Activated CD4-positive, alpha-beta T cell treated with anti-CD3 and anti-CD28 coated beads, Interleukin-2, amount 50 U/mL, for 1 hour (primary cell): ENCODE measurements at places on chromosomes 7 and 10.

DNA sequence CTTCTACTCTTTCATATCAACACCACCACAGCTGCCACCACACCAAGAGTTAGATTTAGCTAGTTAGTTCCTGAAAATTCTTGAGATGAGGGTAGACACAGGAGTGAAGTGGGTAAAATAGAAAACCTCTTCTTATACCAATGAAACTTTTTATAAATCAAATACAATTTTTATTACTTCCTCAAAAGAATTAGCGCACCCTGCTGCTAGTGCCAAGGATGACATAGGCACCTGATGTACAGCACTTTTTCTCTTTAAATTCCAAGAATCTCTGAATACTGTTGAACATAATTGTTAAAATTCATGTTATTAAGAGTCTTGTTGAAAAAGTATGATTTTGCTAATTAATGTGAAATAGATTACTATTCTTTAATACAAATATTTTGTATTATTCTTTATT lies 11.4 kb downstream of the ZWINT start:
- DNase-seq: no peak

DNA sequence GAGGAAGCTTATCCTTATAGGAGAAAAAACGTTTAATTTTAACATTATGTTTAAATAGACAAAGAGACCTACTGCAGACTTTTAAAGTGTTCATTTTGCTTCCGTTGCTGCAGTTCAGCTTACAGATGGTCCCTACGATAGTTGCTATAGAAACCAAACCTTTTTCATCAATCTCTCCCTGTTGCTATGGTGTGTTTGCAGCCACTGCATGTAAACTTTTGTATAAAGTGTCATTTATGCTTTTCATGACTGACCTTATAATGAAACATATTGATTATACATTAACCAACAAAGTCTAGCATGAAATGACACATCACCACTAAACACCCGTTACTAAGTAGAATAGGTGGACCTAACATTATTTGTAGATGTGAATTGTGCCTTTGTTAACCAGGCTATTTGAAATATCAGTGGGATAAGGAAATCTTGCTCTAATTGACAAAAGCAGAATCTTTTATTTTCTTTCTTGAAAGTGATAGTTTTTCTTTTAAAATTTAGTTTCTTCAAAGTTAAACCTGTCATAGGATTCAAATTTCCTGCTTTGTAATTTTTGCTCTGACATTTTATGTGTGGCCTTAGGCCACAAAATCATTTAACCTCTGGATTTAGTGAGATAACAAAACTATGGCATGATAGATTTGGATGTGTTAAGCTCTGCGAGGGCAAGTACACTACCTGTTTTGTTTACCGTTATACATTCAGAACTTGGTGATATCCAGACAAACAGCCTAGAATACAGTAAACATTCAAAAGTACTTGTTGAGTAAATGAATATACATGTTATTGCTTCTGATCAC lies 64.0 kb downstream of the CACNB2 start:
- DNase-seq: no peak

DNA sequence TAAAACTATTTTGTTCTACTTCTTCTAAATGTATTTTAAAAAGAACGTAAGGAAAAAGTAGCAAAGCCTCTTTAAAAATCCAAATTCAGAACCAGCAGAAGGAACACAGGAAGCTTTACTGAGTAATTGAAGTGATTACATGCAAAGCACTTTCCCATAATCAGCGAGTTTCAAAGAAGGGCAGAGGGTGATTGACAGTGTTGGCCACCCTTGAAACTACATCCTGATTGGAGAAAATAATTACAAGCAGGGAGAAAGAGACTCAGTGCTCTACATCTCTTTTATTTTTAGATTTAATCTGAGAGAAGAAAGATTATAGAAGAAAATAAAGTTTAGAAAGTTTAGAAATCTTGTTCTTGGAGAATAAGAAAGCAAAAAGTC lies 20.3 kb upstream of the HGF start:
- DNase-seq: no peak

- no peak for DNase-seq
These were observed 26.6 kb downstream of the ESYT2 start for GRCh38 chr7:158802535-158803366.

DNA sequence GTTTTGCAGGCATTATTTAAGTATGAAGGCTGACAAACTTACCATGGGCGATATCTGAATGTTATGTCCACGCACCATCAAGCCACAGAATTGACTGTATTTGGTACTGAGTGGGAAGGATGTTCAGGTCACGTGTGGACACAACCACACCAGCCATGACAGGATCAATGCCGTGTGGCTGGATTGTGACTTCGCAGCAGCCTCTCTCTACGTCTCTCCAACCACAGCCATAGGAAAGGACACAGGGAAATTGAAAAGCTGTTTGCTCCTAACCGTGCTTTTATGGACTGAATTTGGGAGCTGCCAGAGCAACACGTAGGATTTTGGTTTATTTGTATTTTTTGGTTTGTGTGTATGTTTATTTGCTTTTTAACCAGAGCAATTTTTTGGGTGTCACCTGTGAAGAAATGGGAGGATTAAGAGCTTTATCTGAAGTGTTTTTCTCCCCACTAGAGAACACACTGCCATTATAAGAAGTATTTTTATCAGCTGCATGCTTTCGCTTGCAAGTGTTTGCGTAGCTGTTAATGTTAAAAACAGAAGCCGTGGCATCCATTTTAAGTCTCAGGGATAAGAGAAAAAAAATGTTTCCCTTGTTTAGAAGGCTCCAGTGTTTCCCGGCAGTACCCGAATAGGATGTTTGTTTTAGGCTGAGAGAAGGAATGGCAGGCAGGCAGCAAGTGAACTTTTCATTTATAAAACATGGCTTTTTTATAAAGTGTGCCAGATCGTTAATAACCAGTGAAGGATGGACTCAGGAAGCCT lies 401.1 kb upstream of the NFE2L3 start:
- no peak for DNase-seq

DNA sequence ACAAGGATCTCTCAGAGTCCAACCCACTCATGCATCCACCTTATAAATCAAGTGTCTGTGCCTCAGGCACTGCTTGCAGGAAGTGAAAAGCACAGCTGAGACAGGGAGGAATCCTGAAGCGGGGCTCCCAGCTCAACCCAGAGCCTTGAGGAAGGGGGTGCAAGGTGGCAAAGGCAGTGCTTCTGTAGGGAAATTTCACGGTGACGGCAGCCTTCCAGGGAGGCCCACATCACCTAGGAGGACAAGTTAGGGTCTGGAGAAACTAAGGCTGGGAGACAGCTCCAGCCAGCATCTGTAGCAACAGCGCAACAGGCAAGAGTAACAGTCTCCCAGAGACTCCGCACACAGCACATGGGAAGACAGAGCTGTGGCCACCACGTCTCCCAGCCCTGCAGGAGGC lies 2.7 kb downstream of the AOC1 start:
- DNase-seq: no peak

GRCh38 chr10:101617824-101618568 lies 29.9 kb downstream of the DPCD start:
- DNase-seq: no peak

GRCh38 chr7:22640269-22640668 lies 86.7 kb upstream of the IL6 start:
- no peak for DNase-seq

GRCh38 chr7:34107276-34107675 lies 201.9 kb downstream of the BMPER start:
- DNase-seq: no peak

- DNase-seq: no peak
These were observed 10.5 kb downstream of the STYXL1 start for GRCh38 chr7:76037310-76037709.

DNA sequence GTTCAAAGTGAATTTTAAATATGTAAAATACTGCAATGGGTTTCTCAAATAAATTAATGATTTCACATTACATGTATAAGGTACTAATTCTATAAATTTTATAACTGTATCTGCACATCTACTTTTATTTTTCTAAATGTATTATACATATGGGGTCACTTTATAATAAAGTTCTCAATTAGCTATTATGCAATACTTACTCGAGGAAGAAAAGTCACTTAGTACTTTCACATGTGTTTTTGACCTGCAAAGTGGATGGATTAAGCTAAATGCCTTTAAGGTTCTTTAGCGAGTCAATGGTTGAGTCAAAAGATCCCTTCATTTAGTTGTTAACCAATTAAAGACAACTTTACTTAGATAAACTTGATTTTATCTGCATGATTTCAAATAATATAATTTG lies 437.8 kb downstream of the ANKRD7 start:
- no peak for DNase-seq
